ENCODE measurements at places on chromosomes 16 and 17.

DNA sequence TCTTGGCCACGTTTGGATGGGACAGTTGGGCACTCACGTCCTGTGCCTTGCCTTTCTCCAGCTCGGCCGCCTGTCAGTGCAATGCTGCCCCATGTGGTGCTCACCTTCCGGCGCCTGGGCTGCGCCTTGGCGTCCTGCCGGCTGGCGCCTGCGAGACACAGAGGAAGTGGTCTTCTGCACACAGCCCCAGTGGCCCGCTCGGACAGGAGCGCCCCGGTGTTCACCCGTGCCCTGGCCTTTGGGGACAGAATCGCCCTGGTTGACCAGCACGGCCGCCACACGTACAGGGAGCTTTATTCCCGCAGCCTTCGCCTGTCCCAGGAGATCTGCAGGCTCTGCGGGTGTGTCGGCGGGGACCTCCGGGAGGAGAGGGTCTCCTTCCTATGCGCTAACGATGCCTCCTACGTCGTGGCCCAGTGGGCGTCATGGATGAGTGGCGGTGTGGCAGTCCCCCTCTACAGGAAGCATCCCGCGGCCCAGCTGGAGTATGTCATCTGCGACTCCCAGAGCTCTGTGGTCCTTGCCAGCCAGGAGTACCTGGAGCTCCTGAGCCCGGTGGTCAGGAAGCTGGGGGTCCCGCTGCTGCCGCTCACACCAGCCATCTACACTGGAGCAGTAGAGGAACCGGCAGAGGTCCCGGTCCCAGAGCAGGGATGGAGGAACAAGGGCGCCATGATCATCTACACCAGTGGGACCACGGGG is 7.1 kb downstream of the ACSF3 start:
- DNase-seq = no peak

DNA sequence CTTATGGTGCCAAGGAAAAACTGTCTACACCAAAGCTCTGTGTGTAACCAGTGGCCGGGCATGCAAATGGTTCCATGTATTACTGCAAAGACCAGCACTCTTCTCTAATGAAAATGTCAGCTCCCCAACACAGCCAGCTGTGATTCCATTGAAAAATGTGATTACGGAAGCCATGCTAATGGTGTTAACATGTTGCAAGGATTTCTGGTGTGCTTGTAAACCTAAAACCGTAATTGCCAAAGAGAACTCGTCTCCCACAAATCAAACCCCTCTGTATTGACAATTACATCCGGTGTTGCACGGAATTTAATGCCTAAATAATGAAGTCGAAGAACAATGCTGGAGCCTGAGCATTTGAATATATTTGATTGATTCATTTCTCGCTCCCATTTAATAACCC is 351.7 kb downstream of the NPIPA8 start:
- no peak for DNase-seq

DNA sequence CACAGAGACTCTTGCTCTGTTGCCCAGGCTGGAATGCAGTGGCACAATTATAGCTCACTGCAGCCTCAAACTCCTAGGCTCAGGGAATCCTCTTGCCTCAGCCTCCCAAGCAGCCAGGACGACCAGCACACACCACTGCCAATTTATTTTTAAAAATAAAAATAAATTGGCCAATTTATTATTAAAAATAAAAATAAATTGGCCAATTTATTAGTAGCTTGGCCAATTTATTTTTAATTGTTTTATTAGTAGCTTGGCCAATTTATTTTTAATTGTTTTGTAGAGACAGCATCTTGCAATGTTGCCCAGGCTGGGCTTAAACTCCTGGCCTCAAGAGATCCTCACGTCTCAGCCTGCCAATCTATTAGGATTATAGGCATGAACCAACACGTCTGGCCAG is 184.3 kb downstream of the FTO start:
- DNase-seq = no peak

- DNase-seq = no peak
Measured at GRCh38 chr17:57331423-57331822, 75.1 kb downstream of the MSI2 start.

GRCh38 chr17:78915872-78916632 is 9.1 kb downstream of the TIMP2 start:
- DNase-seq = no peak

DNA sequence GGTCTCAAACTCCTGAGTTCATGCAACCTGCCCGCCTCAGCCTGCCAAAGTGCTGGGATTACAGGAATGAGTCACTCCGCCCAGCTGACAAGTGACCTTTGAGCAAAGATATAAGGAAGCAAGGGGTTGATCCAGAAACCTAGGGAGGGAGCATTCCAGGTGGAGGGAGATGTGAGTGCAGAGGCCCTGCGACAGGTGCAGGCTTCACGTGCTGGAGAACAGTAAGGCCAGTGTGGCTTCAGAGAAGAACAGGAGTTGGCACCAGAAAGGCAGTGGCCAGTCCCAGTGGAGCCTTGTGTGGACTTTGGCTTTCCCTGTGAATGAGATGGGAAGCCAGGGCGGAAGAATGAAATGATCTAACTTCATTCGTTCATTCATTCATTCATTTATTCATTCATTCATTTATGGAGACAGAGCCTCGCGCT is 73.6 kb upstream of the HAS3 start:
- DNase-seq = no peak

DNA sequence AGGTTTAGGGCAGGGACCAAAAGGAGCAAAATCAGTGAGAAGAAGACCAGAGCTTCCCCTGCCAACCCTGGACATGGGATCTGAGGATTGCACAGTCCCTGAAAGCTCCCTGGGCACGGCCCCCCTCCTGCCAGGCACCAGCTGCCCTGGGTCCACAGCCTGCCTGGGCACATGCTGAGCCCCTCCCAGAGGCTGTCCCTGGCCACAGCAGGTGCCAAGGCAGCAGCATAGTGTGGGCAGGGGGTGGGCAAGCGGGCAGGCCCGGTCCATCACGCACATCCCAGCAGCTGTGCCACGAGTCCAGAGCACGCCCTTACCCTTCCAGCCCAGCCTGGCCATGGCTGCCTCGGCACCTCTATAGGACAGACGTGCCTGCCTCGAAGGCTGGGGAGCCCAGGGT is 12.7 kb downstream of the SCN4A start:
- DNase-seq = no peak

- DNase-seq = no peak
Measured at GRCh38 chr16:80899809-80900592, 95.6 kb upstream of the CDYL2 start.

GRCh38 chr17:58239987-58240386 is 1.6 kb downstream of the LPO start:
- no peak for DNase-seq

GRCh38 chr16:61721544-61721943 is 314.7 kb downstream of the CDH8 start:
- DNase-seq = no peak

GRCh38 chr17:66789961-66790437 is 44.9 kb upstream of the CACNG5 start:
- DNase-seq = no peak
